ENCODE measurements at places on chromosomes 4 and X.

DNA sequence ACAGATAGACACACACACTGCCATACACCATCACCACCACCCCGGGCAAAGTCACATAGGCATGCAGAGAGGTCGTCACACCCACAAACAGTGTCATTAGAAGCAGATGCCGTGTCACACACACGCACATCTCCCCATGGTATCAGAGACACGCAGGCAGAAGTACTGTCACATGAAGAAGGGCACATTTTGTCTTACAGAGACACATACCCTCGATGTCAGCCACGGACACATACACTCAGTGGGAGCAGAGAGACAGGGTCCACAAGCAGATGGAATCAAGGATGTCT is 3.3 kb downstream of the NALF2 start:
- H3K27me3 ChIP-seq, result peaks cover 14% of the 10 kb centered on the region
- no peaks in the 10 kb centered on the region for H3K4me1 ChIP-seq
- no peaks in the 10 kb centered on the region for H3K36me3 ChIP-seq

GRCh38 chr4:7877176-7877575 is 62.5 kb downstream of the AFAP1 start:
- peaks cover 51% of the 10 kb centered on the region for H3K4me1 ChIP-seq
- peak overlapping the region; percentile 93 for H3K27ac ChIP-seq
- DNase-seq, result no peak
- H3K4me3 ChIP-seq, result no peak overlapping the region

GRCh38 chr4:6024313-6024960 is 6.2 kb upstream of the C4orf50 start:
- H3K4me1 ChIP-seq, result no peaks in the 10 kb centered on the region
- no peak overlapping the region for H3K4me3 ChIP-seq
- H3K36me3 ChIP-seq, result no peaks in the 10 kb centered on the region
- no peak overlapping the region for H3K27ac ChIP-seq

GRCh38 chrX:129996120-129996519 is 13.7 kb downstream of the BCORL1 start:
- no peaks in the 10 kb centered on the region for H3K4me1 ChIP-seq
- no peaks in the 10 kb centered on the region for H3K36me3 ChIP-seq
- no peaks in the 10 kb centered on the region for H3K27me3 ChIP-seq
- DNase-seq, result no peak
- no peak overlapping the region for H3K27ac ChIP-seq

GRCh38 chr4:173288296-173288695 is 45.9 kb downstream of the HMGB2 start:
- peaks cover 5% of the 10 kb centered on the region for H3K4me1 ChIP-seq
- no peaks in the 10 kb centered on the region for H3K27me3 ChIP-seq
- H3K4me3 ChIP-seq, result no peak overlapping the region
- H3K36me3 ChIP-seq, result 0 out of 2 replicates have a peak, but pooled peaks cover 3% of the 10 kb centered on the region
- no peak overlapping the region for H3K27ac ChIP-seq

GRCh38 chr4:159308566-159309340 is 205.9 kb downstream of the RAPGEF2 start:
- H3K27ac ChIP-seq, result peak overlapping the region; percentile 76
- no peak overlapping the region for H3K4me3 ChIP-seq
- no peaks in the 10 kb centered on the region for H3K27me3 ChIP-seq
- H3K36me3 ChIP-seq, result peaks cover 11% of the 10 kb centered on the region

- peaks cover 3% of the 10 kb centered on the region for H3K27me3 ChIP-seq
- H3K27ac ChIP-seq, result no peak overlapping the region
- DNase-seq, result no peak
- no peaks in the 10 kb centered on the region for H3K36me3 ChIP-seq
These were observed 206.2 kb downstream of the CRLF2 start for GRCh38 chrX:1006156-1006730.

All from SK-N-SH (cell line).